ENCODE measurements at places on chromosomes 2 and 18.
A peak's percentile ranks its signal among the peaks of the same experiment; 100 is the strongest.

DNA sequence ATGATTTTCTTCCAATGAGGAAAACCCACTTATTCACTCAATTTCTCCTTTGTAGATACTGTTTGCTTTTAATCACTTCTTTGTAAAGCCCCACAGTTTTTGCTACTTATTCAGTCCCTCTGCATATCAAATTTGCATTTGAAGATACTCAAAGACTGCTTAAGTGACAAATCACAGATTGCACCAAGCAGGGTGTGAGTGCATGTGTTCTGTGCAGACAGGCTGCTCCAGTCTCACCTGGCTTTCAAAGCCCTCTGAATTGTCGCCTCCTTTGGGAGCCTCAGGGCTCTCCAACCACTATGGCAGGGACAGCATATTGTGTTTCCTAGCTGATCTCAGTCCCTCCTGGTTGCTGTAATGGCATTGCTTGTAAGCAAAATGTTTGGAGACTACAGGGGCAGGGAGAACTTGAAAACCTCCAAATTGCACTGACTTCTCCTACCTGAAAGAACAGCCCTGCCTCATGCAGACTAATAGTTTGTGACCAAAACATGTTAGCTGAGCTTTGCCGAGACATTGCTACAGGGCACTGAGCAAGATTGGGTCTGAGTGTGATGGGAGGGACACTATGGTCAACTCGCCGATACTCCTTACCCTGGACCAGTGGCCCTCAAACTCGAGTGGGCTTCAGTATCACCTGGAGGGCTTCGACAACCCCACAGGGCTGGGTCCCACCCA lies 96.8 kb downstream of the POLE4 start:
- no peak for DNase-seq

GRCh38 chr2:11873356-11874154 lies 127.1 kb downstream of the LPIN1 start:
- DNase-seq, result no peak

DNA sequence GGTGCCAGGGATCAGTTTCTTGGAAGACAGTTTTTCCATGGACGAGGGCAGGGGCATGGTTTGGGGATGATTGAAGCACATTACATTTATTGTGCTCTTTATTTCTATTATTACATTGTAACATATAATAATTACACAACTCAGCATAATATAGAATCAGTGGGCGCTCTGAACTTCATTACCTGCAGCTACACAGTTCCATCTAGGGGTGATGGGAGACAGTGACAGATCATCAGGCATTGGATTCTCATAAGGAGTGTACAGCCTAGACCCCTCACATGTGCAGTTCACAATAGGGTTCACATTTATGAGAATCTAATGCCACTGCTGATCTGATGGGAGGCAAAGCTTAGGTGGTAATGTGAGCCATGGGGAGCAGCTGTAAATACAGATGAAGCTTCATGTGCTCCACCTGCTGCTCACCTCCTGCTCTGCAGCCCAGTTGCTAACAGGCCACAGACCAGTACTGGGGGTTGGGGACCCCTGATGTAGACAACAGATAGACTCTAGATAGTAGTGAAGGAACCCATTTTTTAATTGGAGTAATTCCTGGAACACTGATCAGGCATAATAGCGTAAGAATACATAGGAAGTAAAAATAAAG lies 41.5 kb upstream of the MC4R start:
- DNase-seq, result no peak

DNA sequence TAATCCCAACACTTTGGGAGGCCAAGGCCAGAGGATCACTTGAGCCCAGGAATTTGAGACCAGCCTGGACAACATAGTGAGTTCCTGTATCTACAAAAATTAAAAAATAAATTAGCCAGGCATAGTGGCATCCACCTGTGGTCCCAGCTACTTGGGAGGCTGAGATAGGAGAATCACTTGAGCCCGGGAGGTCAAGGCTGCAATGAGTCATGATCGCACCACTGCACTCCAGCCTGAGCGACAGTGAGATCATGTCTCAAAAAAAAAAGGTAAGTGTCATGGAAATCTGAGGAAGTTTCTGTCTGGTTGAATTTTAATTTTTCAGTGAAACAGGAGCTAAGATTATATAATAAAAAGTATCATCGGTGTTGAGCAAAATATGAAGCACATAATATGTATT lies 2.5 kb upstream of the C2orf15 start:
- DNase-seq, result no peak

DNA sequence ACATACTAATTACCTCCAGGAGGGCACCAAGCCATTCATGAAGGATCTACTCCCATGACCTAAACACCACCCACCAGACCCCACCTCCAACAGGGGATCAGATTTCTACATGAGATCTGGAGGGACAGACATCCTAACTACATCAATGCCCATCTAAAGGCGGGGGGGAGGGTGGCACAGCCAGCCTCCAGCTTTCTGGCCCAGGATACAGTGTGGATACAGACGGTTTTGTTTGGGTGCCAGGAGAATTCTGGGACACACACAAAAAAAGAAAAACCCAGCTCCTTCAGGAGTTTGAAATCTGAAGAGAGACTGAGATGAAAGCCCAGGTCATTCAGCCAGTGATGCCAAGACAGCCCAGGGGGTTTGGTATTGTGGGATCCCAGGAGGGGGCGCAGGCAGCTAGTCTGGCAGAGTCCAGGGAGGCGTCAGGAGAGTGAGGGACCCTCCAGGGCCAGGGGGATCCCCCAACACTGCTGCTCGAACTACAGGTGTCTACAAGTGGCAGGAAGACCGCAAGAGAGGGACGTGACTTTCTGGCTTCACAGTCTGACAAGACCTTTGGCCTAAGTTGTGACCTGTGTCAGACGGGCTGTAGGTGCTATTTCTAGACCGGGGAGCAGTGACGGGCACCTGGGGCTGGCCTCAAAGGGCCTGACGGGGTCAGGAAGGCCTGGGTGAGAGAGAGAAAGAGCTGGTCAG lies 62.1 kb downstream of the NDUFA10 start:
- DNase-seq, result no peak

DNA sequence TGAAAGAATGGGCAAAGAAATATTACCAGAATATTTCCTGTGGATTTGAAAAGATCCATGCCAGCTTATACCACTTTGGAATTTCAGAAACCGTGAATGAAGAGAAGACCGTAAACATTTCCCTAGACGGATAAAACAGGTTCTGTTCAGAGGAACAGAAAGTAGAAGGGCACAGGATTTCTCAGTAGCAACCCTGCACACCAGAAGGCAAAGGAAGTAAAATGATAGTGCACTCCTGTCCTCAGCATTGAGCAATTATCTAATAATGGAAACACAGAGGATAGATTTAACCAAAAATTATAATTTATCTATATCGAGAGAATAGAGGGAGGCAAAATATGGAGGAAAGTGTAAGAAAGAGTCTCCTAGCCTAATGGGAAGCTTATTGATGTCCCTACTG lies 87.0 kb upstream of the ITGA6 start:
- no peak for DNase-seq

DNA sequence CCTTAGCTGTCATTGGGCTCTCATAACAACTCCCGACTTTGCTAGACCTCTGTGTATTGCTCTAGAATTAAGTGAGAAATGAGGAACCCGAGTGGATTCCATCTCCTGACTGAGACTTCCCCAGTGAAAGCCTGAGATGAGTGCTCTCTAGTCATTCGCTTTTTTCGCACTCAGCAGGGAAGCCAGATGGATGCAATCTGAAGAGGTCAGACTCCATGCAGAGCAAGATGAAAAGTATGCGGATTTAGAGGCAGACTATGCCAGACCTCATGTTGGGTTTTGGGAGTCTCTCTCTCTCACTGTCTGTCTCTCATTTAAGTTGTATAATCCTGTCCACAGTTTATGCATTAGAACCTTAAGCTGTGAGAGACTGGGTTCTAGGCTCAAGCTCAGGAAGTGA lies 88.6 kb downstream of the SLC5A7 start:
- no peak for DNase-seq

DNA sequence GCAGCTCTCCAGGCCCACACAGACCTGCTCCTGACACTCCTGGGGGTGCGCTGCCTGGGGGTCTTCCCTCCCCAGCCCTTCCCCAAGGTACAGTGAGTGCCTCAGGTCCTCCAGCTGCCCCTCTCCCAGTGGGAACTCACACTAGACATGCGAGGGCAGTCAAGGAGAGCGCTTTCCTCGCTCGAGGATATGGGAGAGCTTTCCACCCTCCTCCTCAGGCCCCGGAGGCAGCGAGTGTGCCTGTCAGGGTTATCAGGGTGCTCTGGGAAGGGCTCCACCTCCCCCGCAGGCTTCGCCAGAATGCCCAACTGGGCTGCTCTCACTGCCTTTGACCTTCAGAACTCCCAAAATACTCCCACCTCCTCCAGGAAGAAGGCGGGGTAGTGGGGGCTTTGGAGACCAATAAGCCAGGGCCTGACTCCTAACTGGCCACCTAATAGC lies 85.7 kb upstream of the LAPTM4A start:
- no peak for DNase-seq

GRCh38 chr2:220226076-220226475 lies 598.6 kb downstream of the SLC4A3 start:
- DNase-seq, result no peak

GRCh38 chr2:42101206-42102023 lies 53.6 kb downstream of the PKDCC start:
- peak; percentile 48 for DNase-seq

DNA sequence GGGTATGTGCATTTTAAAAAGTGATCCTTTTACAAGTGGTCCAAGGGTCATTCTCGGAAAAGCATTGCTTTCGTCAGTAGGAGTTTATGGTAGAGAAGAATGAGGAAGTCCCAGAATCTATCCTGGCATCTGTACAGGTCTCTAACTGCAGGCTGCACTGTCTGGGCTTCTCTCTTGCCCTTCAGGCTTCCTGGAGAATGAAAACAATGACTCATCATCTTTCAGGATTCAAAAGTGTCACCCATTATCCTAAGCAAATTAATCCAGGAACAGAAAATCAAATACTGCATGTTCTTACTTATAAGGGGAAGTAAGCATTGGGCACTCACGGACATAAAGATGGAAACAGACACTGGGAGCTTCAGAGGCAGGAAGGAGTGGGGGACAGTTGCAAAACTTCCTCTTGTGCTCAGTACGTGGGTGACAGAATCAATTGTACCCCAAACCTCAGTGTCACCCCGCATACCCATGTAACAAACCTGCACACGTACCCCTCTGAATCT lies 60.2 kb upstream of the TXNDC2 start:
- DNase-seq, result peak; percentile 72

GRCh38 chr18:46324087-46324955 lies 220.1 kb downstream of the HAUS1 start:
- peak; percentile 58 for DNase-seq

DNA sequence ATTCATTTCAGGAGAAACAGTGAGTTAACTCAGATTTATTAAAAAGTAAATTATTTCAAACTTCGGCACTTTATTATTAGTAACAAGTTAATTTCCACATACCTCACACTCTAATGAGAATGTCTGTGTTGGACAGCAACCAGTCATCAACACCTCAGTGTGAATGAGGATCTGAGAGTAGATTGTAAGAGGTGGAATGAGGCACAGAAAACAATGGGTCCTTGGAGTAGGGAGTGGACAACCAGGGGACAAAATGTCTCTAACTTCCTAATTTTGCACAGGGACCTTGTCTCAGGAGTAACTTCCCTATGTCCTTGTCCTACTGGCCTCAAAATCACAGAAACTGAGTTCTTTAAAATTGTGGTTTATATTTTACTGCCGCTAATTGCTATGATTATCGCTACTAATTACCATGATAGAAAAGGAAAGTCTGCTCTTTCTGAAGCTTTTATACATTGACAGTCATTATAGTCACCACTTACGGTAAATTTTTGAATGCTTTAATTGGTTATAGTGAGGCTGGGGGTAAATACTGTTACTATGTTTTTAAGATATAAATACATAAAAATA lies 82.2 kb upstream of the LRPPRC start:
- no peak for DNase-seq

GRCh38 chr2:238864207-238865014 lies 16.5 kb downstream of the TWIST2 start:
- DNase-seq, result peak; percentile 98

DNA sequence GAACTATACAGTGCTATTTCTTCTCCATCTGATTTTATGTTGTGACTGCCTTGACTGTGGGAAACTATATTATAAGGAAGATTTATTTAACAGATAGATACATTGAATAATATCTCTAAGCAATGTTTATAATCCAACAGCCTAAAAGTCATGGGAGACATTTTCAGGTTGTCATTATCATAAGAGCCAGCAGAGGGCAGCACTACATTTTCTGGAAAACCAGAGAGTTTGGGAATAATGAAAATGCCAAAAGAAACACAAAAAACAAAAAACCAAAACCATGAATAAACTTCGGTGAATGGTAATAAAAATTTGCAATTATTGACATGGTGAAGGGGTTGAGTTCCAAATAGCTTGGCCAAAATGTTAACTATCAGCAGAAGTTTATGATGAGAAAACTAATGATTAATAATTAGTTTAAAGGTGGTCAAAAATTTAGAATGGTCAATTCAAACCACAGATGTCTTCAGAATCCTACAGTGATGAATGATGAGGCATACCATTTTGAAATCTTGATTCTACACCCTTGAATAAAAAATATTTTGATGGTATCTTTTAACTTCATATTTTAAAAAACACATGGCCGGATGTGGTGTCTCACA lies 4.7 kb downstream of the EEF1B2 start:
- peak; percentile 35 for DNase-seq

GRCh38 chr2:164780611-164781178 lies 60.9 kb downstream of the COBLL1 start:
- no peak for DNase-seq

DNA sequence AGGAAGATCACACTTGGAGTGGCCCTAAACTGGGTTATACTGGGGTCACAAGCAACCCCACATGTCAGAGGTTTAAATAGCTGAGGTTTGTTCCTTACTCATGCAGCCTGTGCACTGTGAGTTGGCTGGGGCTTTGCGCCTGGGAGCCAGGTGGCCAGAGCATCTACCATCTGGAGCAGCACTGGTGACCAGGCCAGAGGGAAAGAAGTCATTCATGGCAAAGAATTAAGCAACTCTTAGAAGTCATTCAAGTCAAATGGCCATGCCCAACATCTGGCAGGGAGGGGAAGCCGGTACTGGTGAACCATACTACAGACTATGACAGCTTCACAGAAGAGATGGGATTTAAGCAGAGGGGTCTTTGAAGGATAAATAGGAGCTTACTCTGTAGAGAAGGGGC lies 90.7 kb downstream of the POLR1A start:
- DNase-seq, result no peak
